DND-41 (cell line): ENCODE measurements at places on chromosomes 2 and 18.

- DNase-seq = no peak
These were observed 466.4 kb upstream of the GYPC start for GRCh38 chr2:126189527-126189926.

- no peak for DNase-seq
These were observed 186.8 kb upstream of the FBXO11 start for GRCh38 chr2:48092846-48093803.

GRCh38 chr2:80326214-80326613 is 21.7 kb upstream of the LRRTM1 start:
- no peak for DNase-seq

GRCh38 chr18:39500306-39500705 is 1934.7 kb upstream of the CELF4 start:
- no peak for DNase-seq

GRCh38 chr2:158730621-158731140 is 64.4 kb upstream of the DAPL1 start:
- DNase-seq = no peak

DNA sequence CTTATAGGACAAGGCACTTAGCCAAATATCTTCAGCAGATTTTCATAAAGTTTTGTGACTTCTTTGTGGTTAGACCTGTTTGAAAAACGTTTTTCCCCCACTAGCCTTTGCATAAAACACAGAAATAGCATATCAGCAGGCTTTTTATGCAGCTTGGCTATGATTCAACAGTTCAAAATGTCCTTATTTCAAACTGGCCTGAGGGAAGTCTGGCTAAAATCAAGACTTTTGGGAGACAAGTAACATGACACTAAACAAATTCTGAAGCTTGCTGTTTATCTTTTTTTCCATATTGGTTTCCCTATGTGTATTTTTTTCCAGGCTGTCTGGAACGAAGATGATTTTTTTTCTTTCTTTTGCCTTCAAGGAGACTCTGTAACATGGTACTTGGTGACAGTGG is 95.1 kb upstream of the L3MBTL4 start:
- no peak for DNase-seq

DNA sequence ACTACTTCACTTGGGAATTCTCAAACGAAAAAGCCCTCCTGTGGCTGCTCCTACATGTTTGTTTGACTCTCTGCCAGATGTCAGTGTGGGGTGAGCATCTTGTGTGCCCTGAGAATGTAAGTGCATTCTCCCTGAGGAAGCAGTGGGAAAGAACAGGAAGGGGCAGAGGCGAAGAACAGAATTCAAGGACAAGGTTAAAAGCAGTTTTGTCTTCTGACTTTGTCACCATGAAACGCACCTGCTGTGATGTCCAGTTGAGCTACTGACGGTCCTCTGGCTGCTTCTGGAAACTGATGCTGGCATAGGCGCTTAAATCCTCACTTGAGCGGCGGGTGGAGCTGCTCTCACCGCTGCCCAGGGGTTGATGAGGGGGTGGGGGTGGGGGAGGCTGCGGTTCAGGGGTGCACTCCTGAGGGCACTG is 4.9 kb downstream of the IRS1 start:
- DNase-seq = no peak

DNA sequence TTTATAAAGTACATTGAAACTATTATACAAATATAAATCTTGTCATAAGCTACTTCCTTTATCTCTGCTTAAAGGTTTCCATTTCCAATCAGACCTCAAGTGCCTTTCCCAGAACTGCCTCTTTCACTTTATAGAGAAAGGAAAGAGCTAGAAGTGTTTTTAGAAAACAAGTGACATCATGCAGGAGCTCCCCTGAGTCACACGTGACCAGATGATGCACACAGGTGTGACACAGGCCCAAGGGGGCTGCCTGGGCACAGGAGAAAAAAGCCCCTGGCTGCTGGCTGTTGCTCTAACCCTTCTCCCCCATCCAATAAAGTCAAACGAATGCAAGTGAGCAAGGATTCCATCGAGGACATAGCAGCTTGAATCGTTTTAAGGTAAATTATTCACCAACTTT is 21.4 kb upstream of the SH3BP4 start:
- no peak for DNase-seq

DNA sequence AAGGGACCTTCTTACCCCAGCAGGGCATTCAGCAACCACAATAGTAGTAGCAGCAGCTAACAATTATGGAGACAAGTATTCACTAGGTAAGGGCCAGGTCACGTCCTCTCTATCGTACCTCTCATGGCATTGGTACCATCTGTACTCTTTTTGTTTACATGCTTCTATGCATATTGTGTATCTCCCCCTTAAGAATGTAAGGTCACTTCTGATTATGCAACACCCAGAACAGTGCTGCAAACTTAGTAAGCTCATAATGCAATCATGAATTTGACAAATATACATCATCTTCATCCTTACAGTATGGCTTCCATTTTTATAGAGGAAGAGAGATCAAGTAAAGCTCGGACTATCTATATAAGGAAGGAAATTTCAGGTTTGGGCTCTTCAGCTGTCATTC is 46.1 kb downstream of the SPRED2 start:
- DNase-seq = no peak

DNA sequence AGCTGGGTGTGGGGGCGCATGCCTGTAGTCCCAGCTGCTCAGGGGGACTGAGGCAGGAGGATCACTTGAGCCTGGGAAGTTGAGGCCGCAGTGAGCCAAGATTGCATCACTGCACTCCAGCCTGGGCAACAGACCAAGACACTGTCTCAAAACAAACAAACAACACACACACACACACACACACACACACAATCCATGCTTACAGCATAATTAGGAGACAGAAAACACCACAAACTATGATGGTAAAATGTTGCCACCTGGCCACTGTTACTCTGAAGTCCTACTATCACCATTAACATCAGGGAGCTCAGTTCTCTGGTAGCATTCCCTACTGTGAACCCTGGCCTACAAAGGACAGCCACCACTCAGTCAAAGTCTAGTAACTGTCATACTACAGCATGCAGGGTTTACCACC is 18.3 kb downstream of the DNPEP start:
- no peak for DNase-seq

- no peak for DNase-seq
These were observed 39.3 kb downstream of the NCK2 start for GRCh38 chr2:105783972-105784371.

DNA sequence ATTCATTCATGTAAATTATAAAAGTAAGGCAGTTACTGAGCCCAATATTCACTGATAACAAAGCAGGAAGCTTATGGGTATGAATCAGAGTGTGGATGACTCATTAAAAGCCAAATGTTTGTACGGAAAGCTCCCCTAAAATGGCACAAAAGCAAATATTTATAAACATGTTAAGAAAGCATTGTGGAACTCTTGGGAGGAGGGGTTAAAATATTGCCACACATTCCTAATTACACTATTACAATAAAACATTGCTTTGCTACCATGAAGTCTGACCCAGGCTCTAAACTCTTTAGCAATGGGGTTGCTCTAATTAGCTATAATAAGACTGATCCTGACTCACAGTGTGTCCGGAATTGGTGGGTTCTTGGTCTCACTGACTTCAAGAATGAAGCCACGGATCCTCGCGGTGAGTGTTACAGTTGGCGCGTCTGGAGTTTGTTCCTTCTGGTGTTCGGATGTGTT is 110.9 kb downstream of the NAB1 start:
- DNase-seq = no peak

DNA sequence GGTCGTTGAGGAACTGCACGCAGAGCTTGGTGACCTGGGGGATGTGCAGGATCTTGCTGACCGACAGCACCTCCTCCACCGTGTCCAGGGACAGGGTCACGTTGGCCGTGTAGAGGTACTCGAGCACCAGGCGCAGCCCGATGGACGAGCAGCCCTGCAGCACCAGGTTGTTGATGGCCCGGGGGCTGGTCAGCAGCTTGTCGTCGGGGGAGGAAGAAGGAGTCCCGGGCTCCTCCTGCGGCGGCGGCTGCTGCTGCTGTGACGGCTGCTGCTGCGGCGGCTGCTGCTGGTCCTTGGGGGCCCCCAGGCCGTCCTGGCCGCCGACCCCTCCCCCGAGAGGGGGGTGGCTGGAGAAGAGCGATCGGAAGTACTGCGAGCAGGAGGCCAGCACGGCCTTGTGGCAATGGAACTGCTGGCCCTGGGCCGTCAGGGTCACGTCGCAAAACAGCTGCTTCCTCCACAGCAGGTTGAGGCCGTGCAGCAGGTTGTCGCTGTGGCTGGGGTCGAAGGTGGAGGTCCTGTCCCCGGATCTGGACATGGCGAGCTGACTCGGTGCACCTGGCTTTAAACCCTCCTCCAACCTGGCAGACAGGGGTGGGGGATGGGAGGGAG is 2.7 kb downstream of the KLHL14 start:
- no peak for DNase-seq

DNA sequence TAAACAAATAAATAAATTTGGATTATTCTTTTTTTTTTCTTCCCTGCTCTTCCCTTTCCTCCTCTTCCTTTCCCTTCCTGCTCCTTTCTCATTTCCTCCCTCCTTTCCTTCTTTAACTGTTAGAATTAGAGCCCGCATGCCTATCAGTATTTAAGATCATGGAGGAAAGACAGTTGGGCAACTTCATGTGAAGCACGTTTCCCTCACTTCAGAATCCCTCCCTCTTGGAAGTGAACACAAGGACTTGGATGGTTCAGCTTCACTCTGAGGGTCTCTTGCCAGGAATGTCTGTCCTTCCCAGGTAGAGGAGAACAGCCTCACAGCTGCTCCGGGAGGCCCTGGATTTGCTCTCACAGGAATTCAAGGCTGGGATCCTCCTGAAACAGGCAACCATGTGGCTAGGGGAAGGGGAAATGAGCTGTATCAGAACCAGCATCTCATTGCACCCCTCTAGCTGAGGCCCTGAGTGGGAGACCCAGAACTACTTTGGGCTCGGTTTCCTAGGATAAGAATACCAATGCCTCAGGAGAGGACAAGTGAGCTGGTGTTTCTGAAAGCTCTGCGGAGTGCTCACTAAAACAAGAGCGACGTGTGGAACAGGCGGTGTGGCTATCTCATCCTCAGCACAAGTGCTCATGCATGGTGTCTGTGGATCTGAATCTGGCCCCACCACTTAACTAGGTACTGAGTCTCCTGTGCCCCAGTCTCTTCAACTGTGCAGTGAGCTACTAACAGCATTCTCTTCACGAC is 230.5 kb downstream of the MYCN start:
- no peak for DNase-seq

GRCh38 chr2:55500025-55500424 is 19.5 kb upstream of the CFAP36 start:
- no peak for DNase-seq

DNA sequence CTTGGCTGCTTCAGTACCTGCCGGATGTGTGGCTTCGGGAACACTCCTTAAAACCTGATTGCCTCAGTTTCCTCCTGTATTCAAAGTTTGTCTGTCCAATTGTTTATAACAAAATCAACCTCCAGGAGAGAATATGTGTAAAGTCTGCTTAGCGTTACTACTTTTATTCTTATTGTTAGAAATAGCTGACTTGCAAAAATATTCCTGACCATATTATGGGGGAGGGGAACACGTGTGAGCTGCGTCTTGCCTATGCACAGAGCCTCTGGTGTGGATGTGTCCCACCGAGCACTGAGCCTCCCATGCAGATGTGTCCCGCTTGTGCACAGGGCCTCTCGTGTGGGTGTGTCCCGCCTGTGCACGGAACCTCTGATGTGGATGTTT is 82.5 kb downstream of the DCDC2C start:
- no peak for DNase-seq

DNA sequence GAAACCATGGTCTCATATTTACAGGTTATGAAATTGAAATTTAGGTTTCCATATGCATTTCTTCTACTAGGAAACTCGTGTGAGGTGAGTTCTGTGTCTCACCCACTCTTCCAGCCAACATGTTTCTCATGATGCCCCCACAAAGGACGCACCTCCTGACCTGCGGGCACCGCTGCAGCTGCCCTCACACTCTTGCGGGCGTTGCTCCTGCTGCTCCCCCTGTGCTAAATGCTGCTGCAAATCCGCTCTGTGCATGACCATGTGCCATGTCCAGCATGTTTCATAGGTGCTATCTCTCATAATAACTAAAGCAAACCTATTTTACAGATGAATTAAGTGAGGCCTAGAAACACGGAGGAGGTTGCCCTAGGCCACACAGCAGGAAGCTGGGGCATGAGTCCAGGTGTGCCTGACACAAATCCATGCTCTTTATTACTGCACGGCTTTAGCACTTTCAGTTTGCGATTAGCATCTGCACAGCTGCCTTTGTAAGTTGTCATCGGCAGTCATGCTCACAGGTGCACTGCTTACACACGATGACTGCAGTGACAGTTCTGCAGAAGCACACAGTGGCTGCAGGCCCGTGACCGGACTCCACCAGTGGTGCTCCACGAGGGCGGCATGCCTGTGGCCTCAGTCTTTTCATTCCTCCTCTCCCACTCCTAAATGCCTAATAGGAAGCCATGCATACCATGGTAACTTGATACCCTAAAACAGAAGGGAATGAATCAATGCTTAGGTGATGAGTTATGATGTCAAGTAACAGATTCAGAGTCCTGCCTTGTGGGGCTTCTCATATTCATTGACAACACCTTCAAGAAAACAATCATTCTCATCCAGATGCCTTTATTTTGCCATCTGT is 14.9 kb upstream of the GALR1 start:
- DNase-seq = no peak

DNA sequence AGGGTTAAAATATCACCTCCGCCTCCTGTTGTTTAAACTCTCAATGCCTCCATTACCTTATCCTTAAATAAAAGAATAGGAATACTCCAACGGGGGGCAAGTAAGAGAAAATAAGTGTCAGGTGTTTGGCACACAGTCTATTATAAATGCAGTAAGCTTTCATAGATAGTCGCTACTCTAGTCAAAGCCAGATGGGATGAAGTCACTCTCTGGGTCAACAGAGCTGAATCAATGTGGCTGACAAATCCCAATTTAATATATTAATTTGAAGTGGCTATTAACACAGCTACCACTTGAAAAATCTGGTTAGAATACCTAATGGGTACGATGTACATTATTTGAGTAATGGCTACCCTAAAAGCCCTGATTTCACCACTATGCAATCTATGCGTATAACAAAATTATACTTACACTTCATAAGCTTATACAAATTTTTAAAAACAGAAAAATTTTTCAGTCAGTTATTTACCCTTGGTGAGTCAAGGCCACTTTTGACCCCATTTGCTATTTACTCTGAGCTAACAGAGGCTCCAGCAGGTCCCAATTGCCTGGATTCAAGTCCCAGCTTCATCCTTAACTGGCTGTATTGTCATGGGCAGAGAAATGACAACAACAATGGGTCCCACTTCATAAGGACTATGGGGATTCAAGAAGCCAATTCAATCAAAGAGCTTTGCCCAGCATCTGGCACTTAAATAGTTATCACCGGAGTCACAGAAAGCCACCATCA is 167.5 kb upstream of the PID1 start:
- no peak for DNase-seq

GRCh38 chr18:32618546-32618945 is 147.9 kb upstream of the GAREM1 start:
- DNase-seq = no peak

- no peak for DNase-seq
These were observed 501.9 kb upstream of the CHAC2 start for GRCh38 chr2:53265544-53266299.
